ENCODE measurements at places on chromosomes 13 and 19. TPM values are rescaled to one million over a fixed set of nuclear protein-coding genes. Genes with fewer than 3 reads are reported as not detected.

- DNase-seq: no peak
Observed at GRCh38 chr13:84831666-84832657, 949.7 kb upstream of the SLITRK1 start.

GRCh38 chr13:51942189-51942588 is 69.1 kb downstream of the ATP7B start:
- no peak for DNase-seq

- no peak for DNase-seq
Observed at GRCh38 chr13:101611491-101612475, 159.3 kb downstream of the ITGBL1 start.

DNA sequence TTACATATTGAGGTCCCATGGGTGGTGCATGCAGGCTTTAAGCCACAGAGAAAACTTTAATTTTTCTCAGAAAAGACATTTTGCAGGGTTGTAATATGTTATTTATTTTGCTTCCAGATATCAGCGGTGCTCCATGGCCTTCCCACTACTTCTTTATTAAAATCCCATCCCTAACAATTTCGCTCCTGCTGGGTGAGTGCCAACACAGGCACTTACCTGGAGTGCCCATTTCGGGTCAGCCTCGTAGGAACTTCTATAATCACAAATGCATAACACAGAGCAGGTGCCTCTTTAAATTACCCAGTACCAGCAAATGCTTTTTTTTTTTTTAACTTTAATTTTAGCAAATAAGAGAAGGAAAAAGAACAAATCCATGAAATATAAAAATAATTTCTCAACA is 86.4 kb downstream of the EFNB2 start:
- DNase-seq: no peak

DNA sequence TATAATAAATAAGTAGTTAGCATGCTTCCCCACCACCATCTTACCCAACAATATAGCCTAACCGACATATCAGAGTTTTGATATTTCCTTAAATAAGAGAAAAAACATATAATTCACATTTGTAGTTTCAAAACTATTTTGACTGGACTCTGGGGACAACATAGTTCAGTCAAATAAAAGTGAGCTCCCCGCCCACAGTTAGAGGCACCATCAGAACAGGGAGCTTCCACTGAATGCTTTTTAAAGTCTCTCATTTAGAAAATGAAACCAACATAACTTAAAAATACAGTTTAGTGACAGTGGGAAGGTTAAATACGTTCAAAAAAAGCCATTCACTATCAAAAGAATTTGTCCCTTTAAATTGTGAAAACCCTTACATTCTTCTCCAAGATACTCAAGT is 92.8 kb downstream of the EPSTI1 start:
- no peak for DNase-seq

- DNase-seq: no peak
Observed at GRCh38 chr19:55339889-55340783, 460 bp downstream of the KMT5C start.

DNA sequence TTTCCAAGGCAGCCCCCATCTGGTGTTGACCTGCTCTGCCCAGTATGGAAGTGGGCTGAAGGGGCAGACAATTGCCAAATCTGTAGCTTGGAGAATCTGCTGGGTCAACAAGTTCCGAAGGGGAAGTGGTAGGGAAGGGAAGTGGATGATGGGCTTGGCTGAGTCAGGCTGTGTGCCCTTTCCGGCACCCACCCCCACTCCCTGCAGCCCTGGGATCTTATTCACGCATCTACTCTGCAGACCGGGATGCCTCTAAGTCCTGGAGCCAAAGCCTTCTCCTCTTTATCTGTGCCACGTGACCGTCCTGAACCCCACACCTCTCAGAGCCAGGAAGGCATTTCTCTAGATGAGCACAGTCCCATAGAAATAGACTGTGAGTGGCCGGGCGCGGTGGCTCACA is 7.5 kb upstream of the C5AR2 start:
- peak; percentile 33 for DNase-seq

DNA sequence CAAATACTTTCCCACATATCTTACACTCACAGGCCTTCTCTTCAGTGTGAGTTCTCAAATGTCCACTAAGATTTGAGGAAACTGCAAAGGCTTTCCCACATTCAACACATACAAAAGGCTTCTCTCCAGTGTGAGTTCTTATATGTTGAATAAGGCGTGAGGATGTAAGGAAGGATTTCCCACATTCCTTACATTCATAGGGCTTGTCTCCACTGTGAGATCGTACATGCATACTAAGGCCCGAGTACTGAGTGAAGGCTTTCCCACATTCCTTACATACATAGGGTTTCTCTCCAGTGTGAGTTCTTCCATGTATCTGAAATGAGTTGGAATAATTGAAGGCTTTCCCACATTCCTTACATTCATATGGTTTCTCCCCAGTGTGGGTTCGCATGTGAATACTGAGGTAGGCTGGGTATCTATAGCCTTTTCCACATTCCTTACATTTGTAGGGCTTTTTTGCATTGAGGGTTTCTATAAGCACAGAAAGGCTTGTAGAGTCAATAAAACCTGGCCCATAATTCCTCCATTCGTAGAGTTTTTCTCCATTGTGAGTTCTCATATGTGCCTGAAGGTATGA is 9.6 kb downstream of the ZNF426 start:
- peak; percentile 41 for DNase-seq

DNA sequence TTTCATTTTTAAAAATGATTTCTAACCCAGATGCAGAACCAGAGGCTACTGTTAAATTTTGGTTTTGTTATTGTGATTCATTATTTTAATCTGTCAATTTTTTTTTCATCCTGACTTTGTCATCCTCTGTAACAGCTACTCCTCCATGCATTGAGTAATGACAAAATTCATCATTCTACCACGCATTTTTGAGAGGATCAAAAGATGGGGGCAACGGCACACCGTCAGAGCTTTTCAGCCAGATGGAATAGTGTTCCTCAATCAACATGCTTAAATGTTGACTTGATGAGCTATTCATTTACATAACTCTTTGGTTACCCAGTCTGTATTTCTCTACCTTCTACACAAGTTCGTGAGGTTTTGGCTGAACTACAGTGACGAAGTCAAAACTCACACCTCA is 486.3 kb downstream of the EFNB2 start:
- no peak for DNase-seq

DNA sequence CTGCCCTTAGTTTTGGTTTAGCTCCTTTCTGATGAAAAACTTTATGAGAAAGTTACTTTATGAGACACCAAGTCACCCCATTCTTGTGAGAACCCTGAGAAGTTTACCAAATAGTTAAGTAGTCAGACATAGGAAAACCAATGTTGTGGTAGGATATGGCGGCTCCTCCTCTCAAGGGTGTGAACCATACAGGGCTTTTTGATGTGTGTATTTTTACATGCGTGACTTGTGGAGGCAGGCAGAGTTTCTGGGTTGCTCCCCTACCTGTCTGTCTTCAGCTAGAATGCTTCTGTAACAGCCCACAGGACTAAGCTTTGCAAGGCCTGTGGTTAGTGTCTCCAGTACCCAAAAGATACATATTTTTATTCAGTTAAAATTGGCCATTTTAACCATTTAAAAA is 18.3 kb downstream of the UBAC2 start:
- no peak for DNase-seq

GRCh38 chr13:50375792-50376191 is 360.5 kb downstream of the KCNRG start:
- no peak for DNase-seq

- no peak for DNase-seq
Observed at GRCh38 chr19:10104130-10104513, 1.6 kb upstream of the ANGPTL6 start.

DNA sequence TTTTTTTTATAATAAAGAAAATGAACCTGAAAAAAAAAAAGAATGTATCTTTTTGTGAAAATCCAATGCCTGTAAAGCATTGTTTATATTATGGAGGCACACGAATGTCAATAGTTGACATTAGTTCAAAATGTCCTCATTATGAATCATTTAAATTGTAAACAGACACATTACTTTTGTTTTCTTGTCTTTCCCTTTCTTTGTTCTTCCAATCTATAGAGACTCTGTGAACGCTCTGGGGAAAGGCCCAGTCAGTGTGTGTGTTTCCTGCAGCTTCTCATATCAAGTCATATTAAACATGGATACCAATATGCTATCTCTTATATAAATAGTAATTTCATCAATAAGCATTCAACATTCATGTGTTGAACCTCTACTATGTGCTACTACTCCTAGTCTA is 193.1 kb downstream of the KCTD12 start:
- DNase-seq: no peak

GRCh38 chr19:51207747-51208146 is 17.1 kb upstream of the CD33 start:
- DNase-seq: no peak

DNA sequence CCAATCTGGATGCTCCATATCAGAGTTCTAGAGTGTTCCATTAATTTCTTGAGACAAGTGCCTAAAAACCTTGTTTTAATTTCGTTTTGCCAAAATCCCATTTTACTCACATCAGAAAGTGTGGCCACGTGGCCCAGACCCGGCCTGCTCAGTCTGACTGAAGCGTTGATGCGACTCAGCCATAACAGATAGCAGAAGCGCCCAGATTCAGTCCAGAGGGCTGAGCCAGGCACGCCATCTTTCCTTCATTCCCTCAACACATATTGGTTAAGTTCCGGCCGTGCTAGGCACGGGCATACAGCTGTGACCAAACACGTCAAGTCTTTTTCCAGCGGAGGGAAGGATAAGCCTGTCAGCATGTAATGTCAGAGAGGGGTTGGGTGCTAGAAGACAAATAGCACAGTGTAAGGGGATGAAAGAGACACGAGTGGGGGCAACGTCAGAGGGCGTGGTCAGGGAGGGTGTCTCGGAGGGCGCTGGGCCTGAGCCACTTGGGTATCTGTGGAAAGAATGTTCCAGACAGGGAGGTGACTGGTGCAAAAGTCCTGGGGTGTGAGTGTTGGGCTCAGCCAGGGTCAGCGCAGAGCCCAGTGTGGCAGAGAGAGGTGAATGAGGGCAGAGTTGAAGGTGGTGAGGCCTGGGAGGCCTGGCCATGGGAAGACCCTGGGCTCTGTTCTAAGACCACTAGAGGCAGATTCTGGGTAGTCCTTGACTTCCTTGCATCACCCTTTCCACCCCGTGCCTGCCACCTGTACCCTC is 3.1 kb downstream of the F10 start:
- DNase-seq: no peak

GRCh38 chr13:48560657-48561337 is 27.9 kb upstream of the RCBTB2 start:
- DNase-seq: no peak

DNA sequence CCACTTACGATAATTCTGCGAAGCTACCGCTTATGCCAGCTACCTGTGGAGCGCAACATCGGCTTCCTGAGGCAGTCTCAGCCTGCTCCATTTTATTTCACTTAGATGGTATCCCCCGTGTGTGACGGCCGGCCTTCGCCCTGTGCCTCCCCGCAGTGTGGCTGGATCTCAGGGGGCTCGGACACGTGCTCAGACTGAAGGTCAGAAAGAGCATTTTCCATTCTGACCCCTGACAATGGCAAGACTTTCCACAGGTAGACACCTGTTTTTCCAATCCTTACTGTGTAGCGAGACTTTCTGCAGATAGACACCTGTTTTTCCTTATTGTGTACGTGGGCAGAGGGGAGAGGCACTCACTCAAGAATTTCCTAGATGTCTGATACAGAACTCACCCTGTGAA is 52.7 kb downstream of the ATP11A start:
- DNase-seq: no peak

- no peak for DNase-seq
Observed at GRCh38 chr13:113407103-113407530, 43.2 kb upstream of the GRTP1 start.

DNA sequence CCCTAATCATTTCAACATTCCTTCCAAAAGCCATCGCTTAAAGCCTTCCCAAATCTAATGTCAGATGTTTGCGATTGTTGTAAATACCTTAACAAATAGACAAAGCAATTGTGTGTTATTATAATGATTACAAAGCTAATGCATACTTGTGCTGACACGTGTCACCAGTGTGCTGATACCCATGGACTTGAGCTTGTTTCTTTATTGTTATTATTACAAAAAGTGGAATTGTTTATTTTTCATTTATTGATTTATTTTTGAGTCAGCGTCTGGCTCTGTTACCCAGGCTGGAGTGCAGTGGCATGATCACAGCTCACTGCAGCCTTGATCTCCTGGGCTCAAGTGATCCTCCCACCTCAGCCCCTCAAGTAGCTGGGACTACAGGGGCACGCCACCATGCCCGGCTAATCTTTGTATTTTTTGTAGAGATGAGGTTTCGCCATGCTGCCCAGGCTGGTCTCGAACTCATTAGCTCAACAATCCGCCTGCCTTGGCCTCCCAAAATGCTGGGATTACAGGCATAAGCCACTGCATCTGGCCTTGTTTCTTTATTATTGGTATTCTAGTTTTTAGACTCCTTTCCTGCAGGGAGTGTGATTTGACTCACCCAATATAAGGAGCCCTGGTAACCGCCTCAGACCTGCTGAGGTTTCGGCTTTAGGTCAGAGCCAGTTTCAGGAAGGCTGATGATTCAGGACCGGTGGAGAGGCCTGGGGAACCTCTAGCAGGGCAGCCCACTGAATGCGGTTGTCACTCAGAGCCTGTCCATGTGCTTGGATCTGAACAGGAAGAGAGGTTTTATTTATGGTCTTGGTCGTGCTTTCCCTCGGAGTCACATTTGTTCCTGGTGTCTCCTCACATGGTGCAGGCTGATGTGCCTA is 2.1 kb upstream of the FBXO17 start:
- peak; percentile 67 for DNase-seq

DNA sequence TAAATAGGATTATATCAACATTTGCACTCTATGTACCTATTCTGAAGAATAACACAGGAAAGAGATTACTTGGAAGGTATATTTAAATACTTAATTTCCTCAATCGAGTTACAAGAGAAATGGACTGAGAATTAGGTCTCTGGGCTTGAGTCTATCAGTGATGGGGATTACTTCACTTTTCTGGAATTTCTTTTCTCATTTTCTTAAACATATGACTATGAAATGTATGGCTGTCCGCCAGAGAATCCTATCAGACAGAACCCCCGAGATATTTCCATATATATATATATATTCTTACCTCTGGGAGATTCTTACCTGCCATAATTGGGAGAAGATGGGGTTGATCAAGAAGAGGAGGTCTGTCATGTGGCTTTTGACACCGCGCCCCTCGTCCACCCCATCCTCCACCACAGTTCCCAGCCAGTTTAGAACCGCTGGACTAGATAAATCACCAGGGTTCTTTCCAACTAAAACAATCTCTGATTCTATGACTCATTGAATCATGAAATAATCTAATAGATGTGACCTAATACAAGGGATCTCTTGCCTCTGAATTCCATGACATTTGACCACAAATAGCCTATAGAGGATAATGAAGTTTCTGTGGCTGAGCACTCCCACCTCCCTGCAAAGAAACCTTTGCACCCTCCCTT is 231.3 kb downstream of the TBC1D4 start:
- DNase-seq: no peak

GRCh38 chr13:74301258-74301935 is 167.2 kb upstream of the KLF12 start:
- no peak for DNase-seq

- DNase-seq: no peak
Observed at GRCh38 chr19:49831592-49831991, 13.5 kb downstream of the MED25 start.

B9D2 gene
- 26.4 TPM for total RNA-seq

KLK1 gene
- total RNA-seq: not detected

C5AR1 gene
- 0.81 TPM for total RNA-seq

COL5A3 gene
- total RNA-seq: under 0.01 TPM

ZNF776 gene
- 33.7 TPM for total RNA-seq

TRPM4 gene
- total RNA-seq: 2.2 TPM
